ENCODE measurements at places on chromosomes 16 and 17.

DNA sequence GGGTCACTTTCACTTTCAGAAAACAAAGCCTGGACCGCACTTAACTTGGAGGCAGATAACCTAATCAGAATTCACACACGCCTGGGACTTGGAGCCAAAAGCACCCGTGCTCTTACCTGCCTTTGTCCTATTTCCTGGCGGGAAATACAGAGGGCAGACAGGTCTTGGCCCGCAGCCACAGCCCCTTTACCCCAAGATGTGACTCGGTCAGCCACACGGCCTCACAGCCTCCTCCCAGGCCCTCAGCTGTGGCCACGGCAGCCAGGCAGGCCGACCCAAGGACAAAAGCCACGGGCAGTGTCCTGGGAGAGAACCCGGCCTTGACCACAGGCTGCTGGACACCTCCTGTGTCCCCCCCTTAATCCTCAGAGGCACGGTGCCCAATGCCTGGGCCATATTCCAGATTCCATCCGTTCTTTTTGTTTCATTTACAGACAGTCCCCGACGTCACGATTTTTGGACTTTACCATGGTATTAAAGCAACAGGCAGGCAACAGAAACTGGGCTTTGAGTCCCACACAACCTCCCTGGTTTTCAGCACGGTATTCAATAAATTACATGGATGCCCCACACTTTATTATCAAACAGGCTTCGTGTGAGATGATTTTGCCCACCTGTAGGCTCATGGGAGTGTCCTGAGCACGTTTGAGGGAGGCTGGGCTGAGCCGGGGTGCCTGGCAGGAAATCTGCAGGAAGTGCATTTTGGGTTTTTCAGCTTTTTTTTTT lies 30.1 kb upstream of the GAA start:
- ATAC-seq = no peak

DNA sequence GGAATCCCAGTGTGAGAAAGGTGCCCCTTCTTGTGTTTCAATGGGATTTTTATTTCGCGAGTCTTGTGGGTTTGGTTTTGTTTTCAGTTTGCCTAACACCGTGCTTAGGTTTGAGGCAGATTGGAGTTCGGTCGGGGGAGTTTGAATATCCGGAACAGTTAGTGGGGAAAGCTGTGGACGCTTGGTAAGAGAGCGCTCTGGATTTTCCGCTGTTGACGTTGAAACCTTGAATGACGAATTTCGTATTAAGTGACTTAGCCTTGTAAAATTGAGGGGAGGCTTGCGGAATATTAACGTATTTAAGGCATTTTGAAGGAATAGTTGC lies 567 bp downstream of the UBB start:
- ATAC-seq = peak; percentile 17

DNA sequence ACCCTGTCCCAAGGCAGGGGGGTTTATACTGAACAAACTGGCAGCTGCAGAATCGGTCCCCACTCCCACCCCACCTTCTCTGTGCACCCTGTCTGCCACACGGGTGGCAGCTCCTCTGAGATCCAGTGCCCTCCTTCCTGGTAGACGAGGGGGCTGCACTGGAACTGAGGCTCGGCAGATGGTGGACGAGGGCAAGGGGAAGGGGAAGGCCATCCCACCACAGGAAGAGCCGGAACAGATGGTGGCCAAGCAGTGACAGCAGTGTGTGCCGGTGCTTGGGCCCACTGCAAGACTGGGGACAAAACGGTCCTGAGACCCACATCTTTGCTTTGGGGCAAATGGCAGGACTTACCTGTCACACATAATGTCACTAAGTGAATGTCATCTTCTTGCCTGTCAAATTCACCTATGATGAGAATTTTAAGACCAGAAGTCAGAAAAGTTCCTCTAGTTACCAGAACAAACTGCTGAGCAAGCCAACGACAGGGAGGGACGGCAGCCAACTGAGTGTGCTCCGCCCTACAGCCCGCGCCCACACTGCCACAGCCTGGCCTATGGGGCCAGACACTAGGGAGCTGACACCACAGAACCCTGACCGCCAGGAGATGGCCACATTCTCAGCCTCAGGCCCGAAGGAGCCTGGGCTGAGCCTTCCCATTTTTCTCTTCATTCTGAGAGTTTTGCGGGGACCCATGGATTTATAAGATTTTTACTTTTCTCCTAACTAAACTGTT lies 14.4 kb downstream of the NTAN1 start:
- ATAC-seq = no peak

DNA sequence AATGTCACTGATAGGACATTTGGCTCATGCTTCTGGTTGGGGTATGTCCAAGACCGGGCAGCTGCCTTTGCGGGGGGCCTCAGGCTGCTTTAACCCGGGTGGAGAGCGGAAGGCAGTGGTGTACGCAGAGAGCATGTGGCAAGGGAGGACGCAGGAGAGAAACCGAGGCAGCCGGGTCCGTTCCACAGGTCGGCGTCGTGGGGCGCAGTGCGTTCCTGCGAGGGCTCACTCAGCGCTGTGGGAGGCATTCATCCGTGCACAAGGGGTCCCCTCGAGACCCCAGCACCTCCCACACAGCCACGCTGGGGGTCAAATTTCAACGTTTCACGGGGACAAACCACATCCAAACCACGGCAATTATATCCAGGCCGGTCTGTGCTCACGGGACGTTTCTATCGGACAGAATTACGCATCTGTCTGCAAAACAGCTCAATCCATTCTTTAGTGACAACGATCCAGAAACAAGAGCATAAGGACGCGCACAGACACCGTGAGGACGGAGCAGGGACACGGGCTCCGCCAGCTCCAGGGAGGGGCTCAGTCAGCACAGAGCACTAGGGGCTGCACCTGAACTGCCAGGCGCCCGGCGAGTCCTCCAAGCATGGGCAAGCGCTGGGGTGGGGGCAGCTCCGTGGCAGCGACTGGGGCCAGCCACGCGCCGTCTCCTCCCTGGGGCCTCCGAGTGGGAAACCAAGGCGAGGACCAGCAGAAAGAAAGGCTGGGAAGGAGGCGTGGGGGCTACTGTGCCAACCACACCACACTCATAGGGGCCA lies 108.4 kb upstream of the METRNL start:
- no peak for ATAC-seq

DNA sequence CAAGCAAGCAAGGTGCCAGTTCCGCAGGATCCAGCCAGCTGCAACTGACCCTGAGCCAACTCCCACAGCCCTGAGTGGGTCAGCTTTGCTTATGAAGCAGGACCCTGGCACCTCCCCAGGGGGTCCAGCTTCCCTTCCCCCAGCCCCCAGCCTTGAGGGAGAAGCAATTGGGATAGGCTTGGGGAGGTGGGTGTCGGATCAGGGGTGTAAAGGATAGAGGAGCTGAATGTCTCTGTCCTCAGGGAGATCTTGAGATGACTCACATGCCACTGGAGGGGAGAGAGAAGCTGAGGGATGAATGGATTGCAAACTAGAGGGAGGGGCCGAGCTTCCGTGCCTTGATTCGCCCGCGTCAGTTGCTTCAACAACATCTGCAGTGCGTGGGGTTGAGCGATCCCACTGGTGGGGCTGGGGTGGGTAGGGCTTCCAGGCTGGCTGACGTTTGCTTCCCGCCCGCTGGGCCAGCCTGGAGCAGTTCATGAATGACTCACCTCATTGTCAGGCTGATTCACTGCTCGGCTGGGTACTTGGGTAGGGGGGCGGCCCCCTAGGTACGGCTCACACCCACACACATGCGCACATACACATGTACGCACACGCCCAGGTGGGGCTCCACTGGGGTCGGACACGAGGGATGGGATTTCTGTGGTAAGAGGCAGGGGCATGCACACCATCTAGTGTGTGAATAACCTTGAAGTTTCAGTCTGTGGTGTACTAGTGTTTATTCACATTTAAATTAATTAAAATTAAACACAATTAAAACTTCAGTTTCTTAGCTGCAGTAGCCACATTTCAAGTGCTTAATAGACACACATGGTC lies 3.6 kb upstream of the HROB start:
- ATAC-seq = peak; percentile 81

GRCh38 chr17:19933221-19933620 lies 44.4 kb downstream of the AKAP10 start:
- ATAC-seq = no peak

- ATAC-seq = peak; percentile 85
Observed at GRCh38 chr16:66588981-66589713, 9.9 kb downstream of the CMTM2 start.

DNA sequence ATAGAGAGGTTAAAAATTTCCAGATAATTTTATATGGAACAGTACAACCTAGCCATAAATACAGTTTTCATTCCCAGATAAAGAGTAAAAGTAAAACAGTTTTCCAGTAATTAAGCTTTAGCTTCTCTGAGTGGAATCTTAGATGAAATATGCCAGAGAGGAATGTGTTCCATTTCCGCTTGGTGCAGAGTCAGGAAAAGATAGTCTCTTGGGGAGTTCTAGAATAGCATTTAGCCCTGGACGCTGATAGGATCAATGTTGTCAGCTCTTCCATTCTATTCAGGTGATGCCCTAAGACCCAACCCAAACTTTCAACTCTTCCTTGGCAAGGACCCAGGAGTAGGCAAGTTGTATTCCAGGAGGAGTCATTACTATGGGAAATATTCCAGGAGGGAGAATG lies 30.9 kb upstream of the ABCA3 start:
- ATAC-seq = no peak

DNA sequence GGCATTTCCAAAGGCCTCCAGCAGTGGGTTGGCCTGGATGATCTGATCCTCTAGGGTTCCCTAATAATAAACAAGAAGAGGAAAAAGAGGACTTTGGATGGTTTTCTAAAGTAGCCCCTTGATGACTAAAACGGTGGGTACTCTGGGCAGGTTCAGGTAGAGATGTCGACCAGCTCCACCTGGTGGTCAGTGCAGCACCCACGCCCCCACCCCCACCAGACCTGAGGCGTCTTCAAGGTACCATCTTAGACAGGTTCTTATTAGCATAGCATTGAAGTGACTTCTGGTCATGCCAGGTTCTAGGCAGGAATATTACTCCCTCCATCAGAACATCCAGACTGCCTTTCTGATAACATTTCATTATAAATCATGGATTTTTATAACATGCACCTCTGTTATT lies 15.0 kb downstream of the MYH13 start:
- ATAC-seq = no peak

DNA sequence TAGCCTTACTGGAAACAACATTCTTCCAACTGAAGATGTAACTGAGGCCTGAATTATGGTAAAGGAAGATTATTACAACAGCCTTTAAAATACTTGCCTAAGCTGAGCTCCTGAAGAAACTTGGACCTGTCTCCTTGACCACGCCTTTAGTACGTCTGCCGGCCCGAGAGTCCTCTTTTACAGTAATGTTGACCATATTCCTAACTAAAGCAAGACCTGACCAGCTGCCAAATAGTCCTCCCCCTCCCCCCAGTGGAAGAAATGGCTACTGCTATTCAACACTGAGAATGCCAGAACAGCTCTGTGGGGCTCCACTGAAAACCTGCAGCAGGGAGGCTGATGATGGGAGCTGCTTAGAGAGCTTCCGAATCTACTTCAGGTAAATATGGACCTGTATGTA lies 12.6 kb upstream of the FOXJ1 start:
- ATAC-seq = no peak

DNA sequence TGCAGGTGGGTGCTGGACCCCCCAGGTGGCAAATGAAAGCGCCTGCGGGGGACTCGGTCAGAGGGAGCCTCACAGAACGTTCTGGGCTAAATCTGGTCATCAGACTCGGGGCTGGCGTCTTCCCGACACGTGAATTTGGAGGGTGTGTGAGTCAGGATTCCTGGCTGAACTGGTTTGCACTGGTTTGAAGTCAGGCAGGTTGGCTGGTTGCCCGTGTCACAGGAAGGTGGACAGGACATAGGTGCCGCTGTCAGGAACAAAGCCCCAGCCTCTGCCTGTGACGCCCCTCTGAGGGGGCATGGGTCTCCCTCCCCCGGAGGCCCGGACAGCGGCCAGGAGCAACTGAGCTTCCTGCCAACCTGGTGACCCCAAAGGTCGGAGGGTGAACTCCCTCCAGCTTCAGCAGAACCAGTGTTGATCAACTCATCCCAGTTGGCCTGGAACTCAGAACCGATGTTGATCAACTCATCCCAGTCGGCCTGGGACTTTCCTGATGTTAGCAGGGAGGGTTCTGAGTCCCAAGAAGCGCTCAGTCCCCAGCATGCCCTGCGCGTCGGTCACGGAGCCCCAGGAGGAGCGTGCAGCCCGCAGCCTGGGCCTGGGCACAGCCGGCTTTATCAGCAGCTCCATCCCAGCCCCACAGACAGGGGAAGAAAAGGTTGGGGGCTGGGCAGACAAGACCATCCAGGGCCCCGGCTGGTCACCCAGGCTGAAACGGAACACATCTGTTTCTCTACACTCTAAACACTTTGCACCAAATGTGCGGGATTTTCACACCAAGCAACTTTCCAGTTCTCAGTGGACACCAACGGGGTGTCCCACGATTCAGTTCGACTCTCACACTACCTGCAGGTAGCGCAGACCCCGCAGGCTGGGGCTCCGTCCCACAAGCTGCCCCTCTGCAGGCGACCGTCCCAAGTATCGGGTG lies 14.4 kb upstream of the METRNL start:
- ATAC-seq = no peak

GRCh38 chr16:51290442-51291285 lies 139.6 kb upstream of the SALL1 start:
- ATAC-seq = no peak

DNA sequence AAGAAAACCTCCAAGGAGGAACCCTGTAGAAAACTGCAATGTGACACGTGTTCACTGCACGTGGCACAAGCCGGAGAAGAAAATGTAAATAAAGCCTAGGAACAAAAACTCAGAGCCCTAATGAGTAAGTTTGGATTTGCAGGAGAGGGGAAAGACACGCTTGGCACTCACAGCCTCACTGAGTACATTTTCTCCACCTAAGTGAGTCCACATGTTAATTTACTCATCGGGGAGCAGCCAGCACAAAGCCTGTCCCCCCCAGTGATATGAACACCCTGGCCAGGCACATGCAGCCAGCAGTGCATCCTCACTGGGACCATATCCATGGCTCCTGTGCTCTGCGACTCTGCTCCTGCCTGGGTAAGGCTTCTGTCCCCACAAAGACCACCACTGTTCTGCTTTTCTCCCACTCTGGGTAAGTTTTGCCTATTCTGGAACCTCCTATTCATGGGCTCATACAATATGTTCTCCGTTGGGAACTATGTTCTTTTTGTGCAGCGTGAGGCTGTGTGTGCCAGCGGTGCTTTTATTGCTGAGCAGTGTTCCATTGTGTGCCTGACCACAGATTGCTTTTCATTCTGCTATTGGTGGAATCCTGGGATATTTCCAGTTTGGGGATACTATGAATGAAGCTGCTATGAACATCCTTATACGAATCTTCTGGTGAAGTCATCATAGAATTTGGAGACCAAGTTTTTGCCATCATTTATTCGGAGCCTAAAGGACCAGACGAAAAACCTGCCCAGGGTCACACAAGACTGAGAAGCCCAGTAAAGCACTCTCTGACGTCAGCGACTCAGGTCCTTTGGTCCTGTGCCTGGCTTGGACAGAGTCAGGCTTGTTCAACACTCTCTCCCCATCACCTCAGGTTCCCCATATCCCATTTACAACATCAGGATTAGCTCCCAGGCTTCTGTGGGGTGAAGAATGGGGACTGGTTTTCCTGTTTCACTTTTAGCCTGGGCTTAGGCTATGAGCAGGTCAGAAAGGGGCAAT lies 53.3 kb downstream of the RNF112 start:
- ATAC-seq = no peak

- ATAC-seq = no peak
Observed at GRCh38 chr16:54694651-54695050, 236.0 kb upstream of the IRX5 start.

All from activated CD4-positive, CD25-positive, alpha-beta regulatory T cell treated with anti-CD3 and anti-CD28 coated beads, Interleukin-2, amount 50 U/mL, for 24 hours (primary cell).